ENCODE measurements at places on chromosomes 7 and 10. TPM values are rescaled to one million over a fixed set of nuclear protein-coding genes. Genes with fewer than 3 reads are reported as not detected.

LRRD1 gene
- not detected for total RNA-seq

CYP2E1 gene
- total RNA-seq, result 3.3 TPM

DNA sequence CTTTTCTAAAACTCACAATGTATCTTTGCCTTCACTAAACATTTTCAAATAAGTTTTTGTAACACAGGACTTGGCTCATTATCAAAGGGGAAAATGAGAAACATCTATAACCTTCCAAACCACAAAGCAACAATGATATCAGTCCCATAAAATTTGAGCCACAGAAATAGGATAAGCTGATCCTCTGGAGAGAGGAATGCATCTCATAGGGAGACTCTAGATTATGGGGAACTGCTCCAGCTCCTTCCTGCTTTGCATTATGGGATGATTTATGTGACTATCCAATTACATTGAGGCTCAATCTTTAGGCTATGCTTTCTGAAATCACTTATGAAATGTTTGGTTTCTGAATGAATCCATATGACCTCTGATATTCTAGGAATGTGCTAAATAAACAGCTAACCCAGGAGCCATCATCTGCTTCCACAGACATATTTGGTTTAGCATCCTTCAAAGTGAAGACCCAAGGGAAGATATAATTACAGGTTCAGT, 70.4 kb downstream of the CUBN start:
- H3K36me3 ChIP-seq, result no peaks in the 10 kb centered on the region
- H3K27ac ChIP-seq, result peak overlapping the region; percentile 7
- no peak overlapping the region for H3K4me3 ChIP-seq
- DNase-seq, result peak; percentile 66

AKR1D1 gene
- total RNA-seq, result not detected

GRCh38 chr10:11112718-11113117, 95.0 kb downstream of the CELF2 start:
- DNase-seq, result peak; percentile 6
- no peak overlapping the region for H3K4me3 ChIP-seq
- H3K27ac ChIP-seq, result no peak overlapping the region
- no peaks in the 10 kb centered on the region for H3K36me3 ChIP-seq

DNA sequence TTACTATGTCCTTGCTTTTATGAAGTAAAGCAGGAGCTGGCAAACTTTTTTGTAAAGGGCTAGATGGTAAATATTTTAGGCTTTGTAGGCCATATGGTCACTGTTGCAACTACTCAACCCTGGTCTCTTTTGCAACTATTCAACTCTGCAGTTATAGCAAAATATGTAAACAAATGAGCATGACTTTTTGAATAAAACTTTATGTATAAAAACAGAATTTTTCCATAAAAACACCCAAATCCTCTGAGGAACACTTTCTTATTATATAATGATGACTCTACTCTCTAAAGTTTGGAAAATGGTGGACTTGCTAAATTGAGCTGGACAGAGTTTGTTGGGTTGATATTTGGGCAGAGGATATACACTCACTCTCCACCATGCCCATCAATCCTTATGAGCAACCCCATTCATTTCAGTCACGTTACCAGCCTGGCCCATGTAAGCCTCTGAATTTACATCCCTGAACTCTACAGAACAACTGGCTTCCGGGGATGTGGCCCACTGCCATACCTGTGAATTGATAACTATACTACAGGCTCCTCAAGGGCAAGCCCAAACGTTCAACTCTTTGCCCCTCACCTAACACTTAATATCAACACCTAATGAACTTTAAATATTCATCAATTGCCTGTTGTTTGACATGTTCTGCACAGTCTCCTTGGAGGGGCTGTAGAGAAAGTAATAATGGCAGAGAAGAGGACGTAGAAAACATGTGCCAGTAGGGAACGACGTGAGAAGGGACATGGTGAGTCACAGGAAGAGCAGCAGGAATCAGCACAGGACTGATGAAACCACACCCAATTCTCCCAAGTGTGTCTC, 37.6 kb downstream of the SGMS1 start:
- DNase-seq, result peak; percentile 92
- H3K4me3 ChIP-seq, result no peak overlapping the region
- H3K36me3 ChIP-seq, result 0 out of 2 replicates have a peak, but pooled peaks cover 9% of the 10 kb centered on the region
- peak overlapping the region; percentile 21 for H3K27ac ChIP-seq
- no peaks in the 10 kb centered on the region for H3K27me3 ChIP-seq
- peaks cover 21% of the 10 kb centered on the region for H3K4me1 ChIP-seq

GRCh38 chr10:124721330-124722045, 22.7 kb downstream of the FAM53B start:
- no peak overlapping the region for H3K27ac ChIP-seq
- no peak for DNase-seq
- peaks cover 15% of the 10 kb centered on the region for H3K4me1 ChIP-seq
- no peaks in the 10 kb centered on the region for H3K36me3 ChIP-seq
- no peaks in the 10 kb centered on the region for H3K27me3 ChIP-seq

DNA sequence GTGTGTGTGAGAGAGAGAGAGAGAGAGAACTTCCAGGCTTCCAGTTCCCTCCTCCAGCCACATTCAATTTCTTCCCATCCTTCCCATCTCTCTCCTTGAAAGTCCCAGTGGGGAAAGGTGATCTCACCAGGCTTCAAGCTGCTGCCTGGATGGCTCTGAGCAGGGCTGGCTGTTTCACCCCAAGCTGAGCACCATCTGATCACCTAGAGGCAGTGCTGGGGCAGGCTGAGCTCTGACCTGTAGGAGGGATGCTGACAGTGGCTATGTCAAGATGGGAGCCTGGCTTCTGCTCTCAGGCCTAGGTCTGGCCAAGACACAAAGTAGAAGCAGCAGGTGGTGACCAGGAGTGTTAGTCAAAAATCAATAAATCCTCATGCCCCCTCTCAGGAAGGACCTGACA, 370.8 kb downstream of the PLXNA4 start:
- H3K27ac ChIP-seq, result no peak overlapping the region
- DNase-seq, result no peak
- no peak overlapping the region for H3K4me3 ChIP-seq
- H3K36me3 ChIP-seq, result no peaks in the 10 kb centered on the region

C10orf67 gene
- 0.15 TPM for total RNA-seq

WNT8B gene
- 0.29 TPM for total RNA-seq

GRCh38 chr10:5043716-5044115, 40.1 kb upstream of the AKR1C2 start:
- no peaks in the 10 kb centered on the region for H3K27me3 ChIP-seq
- DNase-seq, result no peak
- H3K4me3 ChIP-seq, result no peak overlapping the region
- H3K36me3 ChIP-seq, result no peaks in the 10 kb centered on the region
- no peak overlapping the region for H3K27ac ChIP-seq

DNA sequence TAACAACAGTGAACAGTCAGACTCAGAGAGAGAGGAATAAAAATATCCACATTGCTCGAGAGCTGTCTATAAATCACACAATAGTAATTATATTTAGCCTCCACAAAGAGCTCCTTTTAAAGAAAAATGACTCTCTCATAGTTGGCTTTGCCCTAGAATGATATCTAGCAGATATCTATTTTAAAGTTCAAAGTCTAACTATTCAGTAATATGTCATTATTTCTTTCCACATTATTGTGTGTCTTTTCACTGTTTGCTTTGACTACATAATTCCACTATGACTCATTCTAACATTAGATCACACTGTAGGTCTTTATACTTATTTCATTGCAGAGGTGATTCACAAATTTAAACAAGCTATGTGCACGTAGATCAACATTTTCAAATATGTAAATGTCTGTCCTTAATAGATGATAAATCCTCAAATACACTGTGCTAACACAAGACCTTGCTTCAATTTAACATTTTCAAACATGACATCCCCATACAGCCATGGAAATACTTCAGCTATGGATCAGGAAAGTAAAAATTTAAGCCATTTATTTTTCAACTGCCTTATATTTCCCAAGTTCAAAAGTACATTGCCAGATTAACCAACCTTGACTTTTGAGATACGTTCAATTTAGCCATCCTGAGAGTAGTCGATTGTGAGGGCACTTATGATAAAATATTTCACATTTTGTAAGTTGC, 99.9 kb upstream of the AKR1E2 start:
- peaks cover 5% of the 10 kb centered on the region for H3K36me3 ChIP-seq
- peak; percentile 83 for DNase-seq

CTBP2 gene
- 78.9 TPM for total RNA-seq

GRCh38 chr10:31170636-31171035, 139.0 kb upstream of the ZNF438 start:
- no peak for DNase-seq
- no peak overlapping the region for H3K4me3 ChIP-seq
- H3K36me3 ChIP-seq, result no peaks in the 10 kb centered on the region
- no peaks in the 10 kb centered on the region for H3K4me1 ChIP-seq
- H3K27ac ChIP-seq, result no peak overlapping the region

DNA sequence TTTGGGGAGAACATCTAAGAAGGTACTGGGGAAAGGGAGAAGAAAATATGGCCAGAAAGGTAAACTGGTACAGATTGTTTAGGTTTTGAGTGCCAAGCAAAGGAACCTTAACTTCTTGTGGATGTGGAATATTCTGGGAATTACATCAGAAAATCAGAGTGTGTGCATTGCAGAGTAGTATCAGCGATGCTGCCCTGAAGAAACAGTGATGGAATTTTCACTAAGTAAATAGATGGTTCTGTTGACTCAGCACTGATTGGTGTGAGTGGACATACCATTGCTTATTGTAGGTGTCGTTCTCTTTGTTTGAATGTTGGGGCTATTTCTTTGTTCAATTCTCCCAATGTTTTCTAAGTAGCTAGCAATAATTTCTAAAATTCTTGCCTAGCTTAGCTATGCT, 24.4 kb upstream of the AKR1B1 start:
- H3K27ac ChIP-seq, result no peak overlapping the region
- no peaks in the 10 kb centered on the region for H3K36me3 ChIP-seq
- peaks cover 16% of the 10 kb centered on the region for H3K4me1 ChIP-seq

HOXA7 gene
- 2.6 TPM for total RNA-seq

DNA sequence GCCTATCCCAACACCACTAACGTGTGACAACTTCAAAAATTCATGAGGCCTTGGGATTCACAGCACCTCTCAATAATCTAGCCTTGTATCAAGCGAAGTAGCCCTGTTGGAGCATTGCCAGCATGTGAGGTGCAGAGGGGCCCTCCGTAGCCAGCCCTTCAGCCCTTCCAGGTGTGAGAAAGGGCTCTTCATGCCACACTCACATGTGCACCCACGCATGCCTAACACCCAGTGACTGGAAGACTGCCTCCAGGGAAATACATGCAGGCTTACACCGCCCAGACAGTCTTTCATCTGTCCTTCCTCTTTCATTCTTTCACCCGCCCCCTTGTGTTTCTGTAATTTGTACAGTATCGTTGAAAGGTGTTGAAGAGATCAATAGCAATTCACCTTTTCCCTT, 26.1 kb downstream of the LRRC4 start:
- DNase-seq, result no peak
- no peak overlapping the region for H3K27ac ChIP-seq
- no peaks in the 10 kb centered on the region for H3K4me1 ChIP-seq
- no peaks in the 10 kb centered on the region for H3K27me3 ChIP-seq

DNA sequence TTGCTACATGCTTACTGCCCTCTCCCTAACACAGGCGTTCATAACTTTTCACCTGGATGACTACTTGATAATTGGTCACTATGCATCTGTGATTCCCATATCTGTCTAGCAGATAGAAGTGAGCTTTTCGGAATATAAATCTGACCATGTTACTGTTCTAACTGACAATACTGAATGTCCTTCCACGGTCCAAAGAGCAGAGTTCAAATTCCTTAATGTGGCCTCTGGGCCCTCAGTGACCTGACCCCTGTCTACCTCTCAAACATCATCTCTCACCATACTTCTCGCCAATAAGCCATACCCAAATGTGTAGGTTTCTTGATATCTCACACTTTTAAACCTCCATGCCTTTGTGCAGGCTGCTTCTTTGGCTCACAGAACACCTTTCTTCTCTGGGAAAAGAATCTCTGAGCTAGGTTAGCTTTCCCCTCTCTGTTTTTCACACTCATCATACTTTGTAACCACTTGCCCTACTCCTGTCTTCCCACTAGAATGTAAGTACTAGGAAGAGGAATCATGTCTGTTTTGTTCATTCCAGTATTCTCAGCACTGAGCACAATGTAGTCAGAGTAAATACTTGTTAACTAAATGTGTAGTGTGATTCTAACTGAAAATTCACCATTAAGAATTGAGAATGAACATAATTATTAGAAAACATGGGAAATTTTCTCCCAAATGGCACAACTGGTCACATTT, 39.2 kb upstream of the LRRC17 start:
- no peaks in the 10 kb centered on the region for H3K27me3 ChIP-seq
- peaks cover 52% of the 10 kb centered on the region for H3K4me1 ChIP-seq
- no peak for DNase-seq
- H3K36me3 ChIP-seq, result no peaks in the 10 kb centered on the region
- H3K4me3 ChIP-seq, result no peak overlapping the region

TRIM50 gene
- total RNA-seq, result not detected

TMEM72 gene
- not detected for total RNA-seq

DNA sequence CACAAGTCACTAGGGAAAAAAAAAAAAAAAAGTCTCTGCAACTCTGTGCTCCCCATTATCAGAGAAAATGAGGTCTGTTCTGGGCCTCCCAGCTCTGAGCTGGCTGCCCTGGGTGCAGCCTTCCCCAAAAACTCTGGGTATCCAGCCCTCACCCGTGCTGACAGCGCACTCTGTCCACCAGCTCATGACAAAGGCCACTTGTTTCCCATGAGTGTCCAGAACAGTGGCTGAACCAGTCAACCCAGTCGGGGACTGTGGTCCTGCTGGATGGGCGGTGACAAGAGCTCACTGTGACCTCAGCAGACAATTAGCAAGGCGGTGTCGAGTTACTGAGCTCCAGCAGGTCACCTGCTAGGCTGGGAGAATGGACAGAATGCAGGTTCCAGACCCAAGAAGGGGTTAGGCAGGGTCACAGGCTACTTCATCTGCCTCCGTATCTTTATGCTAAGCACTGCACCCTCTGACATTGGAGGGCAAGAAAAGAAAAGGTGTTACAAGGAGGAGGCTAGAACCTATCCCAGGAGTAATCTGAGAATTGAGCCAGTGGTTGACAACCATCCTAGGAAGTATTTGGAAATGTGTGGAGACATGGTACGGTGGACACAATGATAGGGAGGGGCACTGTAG, 37.2 kb downstream of the DLG5 start:
- H3K27ac ChIP-seq, result peak overlapping the region; percentile 71
- DNase-seq, result peak; percentile 100
- no peaks in the 10 kb centered on the region for H3K27me3 ChIP-seq
- no peaks in the 10 kb centered on the region for H3K36me3 ChIP-seq
- H3K4me1 ChIP-seq, result peaks cover 30% of the 10 kb centered on the region

- H3K27ac ChIP-seq, result no peak overlapping the region
- DNase-seq, result no peak
- H3K27me3 ChIP-seq, result no peaks in the 10 kb centered on the region
- H3K36me3 ChIP-seq, result peaks cover 4% of the 10 kb centered on the region
Measured at GRCh38 chr7:116715077-116715476, 43.1 kb downstream of the MET start.

Data from PC-3 (cell line).